ENCODE measurements at places on chromosomes 7 and 10.

DNA sequence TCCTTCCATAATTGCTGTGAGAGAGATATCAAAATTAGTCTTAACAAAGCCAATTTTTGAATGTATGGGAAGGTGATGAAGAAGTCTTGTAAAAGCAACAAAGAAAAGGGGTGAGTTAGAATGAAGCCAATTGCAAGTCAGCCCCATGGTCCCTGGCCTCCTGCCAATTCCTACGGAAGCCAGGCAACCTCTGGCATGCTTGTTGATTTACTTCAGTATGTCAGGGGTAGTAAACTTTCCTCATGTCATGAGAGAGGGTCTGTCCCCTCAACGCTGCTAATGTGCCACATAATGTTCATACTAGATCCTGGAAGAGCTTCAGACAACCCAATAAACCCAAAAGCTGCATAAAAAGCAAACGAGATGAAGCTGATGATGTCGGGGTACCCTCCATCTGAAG, 159.1 kb upstream of the YAE1 start:
- DNase-seq: no peak

DNA sequence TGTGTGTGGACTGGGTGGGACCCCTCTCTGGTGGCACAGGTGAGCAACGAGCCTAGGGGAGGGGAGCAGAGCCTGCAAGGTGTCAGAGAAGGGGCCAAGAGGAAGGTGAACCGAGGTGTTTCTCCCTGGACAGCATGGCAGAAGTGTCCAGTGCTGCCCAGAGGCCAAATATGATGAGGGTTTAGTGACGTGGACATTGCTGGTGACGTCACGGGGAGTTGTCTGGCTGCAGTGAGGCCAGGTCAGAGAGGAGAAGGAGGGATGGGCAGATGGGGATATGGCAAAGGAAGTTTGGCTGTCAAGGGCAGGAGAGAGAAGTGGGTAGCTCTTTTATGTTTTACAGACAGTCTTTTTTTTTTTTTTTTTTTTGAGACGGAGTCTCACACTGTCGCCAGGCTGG, 2.6 kb upstream of the ZNF853 start:
- no peak for DNase-seq

GRCh38 chr10:130359711-130360110, 223.5 kb downstream of the GLRX3 start:
- no peak for DNase-seq

GRCh38 chr7:25944777-25945515, 207.1 kb upstream of the NFE2L3 start:
- DNase-seq: no peak

DNA sequence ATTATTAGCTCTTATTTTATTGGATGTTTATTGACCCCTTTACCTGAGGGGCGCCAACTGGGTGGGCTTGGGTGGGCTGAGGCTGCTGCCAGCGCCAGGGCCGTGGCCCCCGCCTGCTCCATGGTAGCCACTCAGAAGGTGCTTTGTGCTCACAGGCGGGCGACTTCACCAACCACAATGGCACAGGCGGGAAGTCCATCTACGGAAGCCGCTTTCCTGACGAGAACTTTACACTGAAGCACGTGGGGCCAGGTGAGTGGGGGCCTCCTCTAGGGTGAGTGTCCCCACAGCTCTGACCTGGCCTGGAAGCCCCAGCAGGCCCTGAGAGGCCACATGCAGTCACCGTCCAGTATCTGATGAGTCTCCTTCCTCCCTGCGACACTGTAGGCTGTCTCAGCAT, 4.1 kb downstream of the PPIF start:
- no peak for DNase-seq

DNA sequence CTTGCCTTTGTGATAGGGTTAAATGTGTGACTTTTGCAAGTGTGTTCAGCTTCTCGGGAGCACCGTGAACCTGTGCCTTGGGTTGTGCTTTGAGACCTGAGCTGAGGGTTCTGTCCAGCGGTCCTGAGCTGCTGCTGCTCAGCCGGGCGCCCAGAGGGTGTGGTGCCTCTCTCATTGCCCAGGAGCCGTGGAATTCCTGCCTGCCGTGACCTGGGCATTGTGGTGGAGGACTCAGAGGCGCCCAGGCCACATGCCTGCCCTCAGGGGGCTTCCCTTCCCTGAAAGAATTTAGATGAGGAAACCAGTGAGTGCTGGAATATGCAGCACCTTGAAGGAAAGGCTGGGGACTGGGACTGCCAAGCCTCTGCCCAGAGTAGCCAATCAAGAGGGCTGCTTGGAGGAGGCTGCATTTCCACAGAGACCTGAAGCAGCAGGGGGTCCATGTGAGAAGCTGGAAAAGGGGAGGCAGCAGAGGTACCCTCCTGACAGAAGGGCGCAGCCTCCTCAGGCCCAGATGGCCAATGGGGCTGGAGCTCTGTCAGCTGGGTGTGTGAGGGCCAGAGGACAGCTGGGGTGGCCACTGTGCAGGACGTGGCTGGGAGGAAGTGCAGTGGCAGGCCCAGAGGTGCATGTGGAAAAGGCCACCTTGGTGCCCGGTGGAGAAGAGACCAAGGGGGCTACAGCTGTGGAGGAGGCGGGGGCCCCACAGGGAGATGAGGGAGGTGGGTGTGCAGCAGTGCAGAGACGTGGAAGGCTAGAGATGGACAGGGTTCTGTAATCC, 107.3 kb downstream of the NKX6-2 start:
- DNase-seq: no peak

DNA sequence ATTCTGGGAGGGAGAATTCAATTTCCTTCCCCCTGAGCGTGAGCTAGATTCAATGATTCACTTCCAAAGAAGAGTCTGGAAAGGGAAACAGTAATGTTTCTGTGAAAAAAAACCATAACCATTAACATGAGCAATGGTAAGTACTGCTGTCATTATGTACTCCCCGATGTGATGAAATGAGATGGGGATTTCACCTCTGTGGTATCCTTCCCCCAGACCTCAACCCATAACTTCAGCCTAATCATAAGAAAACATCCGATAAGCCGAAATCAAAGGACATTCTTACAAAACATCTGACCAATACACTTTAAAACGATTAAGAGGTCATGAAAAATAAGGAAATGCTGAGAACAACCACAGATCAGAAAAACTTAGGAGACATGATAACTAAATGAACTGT, 27.2 kb downstream of the EZH2 start:
- DNase-seq: no peak

DNA sequence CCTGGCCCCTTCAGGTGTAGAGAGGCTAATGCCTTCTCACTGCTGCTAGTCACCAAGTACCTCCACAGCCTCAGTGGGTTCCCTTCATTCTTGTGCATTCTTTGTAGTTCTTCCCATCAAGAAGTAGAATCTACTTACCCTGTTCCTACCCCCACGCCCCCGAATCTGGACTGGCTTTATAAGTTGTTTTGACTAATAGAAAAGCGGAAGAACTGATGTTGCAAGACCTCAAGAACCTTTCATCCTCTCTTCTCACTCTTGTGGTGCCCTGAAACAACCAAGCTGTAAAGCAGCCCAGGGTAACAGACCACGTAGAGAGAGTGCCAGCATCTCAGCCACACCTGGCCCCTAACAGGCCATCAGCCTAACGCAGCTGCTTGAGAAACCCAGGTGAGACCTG, 23.2 kb upstream of the LAMB1 start:
- no peak for DNase-seq

GRCh38 chr10:37125921-37126320, 523 bp downstream of the ANKRD30A start:
- DNase-seq: no peak

GRCh38 chr10:129793479-129793878, 170.6 kb downstream of the EBF3 start:
- no peak for DNase-seq

DNA sequence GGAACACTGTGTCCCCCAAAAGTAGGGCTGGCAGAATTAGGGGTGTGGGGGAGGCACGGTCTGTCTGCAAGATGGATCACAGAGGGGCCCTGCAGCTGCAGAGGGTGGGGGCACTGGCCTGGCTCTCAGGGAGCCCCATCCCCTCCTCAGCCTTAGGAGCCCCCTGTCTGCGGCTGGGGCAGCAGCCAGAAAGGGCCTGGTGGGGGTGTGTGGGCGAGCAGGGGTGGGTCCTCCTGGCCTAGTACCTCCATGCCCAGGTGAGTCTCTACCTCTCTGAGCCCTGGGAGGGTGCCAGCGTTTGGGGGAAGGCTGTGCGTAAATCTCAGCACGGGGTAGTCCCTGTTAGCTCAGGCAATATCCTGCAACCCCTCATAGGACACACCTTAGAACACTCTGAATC, 280.5 kb upstream of the PPP2R2D start:
- DNase-seq: no peak

DNA sequence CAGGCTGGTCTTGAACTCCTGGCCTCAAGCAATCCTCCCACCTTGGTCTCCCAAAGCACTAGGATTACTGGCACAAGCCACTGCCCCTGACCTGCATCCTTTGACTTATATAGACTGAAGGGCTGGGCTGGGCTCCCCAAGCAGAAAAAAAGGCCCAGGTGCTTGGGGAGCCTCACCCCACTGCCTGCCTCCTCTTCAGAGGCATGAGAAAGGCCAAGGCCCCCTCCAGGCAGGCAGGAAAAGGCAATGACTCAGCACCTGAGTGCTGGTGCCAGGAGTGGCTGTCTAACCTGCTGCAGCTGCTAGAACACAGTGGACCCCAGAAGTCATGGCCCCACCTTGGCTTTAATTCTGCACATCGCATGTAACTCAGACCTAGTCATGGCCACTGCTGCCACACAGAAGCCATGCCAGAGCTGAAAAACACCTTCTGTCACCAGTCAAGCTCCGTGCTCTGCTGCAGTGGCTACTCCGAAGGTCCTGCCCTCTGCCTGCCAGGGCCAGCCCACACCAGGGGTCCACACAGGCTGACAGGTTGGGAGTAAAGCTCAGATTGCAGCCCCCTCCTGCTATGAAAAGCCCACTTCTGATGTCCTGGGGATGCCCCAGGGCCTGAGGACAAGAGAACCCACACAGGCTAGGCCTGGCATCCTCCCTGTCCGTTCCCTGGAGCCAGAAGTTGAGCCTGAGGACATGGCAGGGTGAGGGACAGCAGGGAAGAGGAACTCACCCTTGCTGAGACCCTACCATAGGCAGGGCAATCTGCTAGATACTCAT, 48.5 kb downstream of the GRID1 start:
- DNase-seq: peak; percentile 5

- no peak for DNase-seq
Observed at GRCh38 chr7:38127216-38128207, 50.5 kb upstream of the STARD3NL start.

DNA sequence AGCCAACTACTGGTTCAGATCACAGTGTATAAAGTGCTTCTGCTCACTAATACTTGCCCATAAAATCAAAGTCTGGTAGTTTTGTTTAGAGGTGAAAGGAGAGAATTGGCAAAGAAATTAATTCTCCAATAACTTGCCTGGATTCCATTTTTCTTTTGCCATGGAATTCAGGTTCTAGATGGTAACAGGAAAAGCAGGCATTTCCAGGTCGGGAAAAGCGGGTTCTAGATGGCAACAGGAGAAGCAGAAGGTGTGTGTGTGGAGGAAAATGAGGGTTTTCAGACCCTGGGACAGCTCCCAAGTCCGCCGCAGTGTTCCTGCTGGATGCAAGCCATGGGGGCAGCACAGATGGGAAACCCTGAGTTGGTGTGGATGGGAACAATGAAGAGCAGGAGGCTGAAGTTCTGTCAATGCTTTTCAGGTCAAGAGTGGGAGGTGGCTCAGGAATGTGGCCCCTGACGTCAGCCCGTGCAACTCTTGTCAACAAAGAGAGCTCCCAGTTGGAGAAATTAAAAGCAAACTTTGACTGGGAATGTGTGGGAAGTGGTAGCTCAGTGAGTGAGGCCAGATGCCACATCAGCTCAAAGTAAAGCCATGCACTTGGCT, 696.7 kb downstream of the LRMDA start:
- DNase-seq: no peak

DNA sequence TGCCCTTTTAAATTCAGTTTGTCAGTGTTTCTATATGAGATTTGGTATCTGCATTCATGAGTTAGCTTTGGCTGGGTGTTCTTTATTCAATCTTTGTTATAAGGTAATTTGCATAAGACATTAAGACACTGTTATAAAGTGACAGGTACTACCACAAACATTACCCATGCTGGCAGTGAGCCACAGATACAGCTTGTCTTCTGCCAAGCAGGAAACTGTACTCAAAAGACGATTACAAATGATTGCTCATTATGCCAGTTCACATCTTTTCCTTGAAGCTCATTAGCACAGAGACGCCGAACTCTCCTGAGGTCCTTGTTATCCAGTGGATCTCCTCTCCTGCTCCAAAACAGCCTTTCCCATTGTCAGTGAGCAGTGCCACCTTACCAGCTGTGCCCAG, 30.4 kb downstream of the AMPH start:
- DNase-seq: peak; percentile 21

DNA sequence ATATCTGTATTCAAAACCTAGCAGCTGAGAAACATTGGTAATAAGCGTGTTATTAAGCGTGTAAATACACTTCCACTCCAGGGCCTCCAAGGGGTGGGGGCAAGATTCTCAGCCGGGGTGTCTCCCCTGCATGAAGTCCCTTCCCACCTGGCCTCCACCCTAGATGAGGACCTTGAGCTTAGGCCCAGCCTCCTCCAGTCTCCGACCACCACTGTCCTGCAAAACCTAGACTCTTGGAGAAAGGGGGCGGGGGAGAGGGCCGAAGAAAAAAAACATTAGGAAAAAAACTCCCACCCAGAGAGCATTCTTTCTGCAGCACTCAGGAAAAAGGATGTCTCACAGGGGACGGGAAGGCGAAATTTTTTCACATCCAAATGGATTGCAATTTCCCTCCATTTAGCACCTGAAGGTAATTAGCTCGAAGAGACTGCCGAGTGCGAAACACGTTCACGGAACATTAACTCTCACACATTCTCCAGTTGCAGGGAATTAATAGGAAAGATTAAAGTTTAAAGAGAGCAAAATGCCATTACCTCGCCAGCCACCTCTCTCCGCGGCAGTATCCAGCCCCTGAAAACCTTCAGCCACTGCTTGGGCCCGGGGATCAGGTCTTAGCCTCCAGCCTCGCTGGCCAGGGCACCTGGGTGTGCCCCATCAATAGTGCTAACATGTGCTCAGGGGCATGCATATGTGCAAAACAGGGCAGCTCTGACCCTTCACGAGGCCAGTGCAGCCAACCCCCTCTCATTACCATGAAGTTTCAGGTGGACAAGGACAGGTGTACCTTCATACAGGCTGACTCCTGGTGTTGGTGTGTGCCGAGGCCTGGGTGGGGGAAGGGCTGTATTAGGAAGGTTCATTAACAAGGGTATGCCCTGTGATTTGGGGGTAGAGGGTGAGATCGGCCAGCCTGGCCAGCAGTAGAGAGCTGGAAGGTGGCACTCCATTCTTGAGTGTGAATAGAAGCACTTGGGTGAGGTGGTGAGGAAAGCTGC, 77.2 kb downstream of the HIF1AN start:
- no peak for DNase-seq

DNA sequence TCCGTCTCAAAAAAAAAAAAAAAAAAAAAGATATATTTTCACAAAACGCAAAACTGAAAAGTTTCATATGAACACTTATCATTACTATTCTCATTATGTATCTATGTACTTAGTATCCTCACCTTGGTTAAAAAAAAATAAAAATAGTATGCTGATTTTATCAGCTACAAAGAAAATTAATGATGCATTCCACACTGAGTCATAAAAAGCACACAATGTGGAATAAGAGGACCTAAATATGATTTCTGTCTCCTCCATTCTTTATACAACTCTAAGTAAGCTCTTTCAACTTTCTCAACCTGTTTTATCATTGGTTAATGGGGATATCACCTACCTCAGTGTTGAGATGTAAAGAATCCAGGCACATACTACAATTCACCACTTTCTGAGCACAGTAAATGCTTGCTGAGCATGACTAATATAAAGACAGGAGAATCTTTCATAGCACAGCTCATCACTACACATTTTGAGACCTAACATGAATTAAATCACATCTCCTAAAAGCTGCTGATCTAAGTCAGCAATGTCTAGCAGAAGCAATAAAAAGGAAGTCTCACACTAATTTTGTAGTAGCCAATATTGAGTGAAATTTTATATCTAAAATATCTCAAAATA, 2.7 kb downstream of the SNX13 start:
- no peak for DNase-seq

- peak; percentile 71 for DNase-seq
Observed at GRCh38 chr7:44621034-44621749, 14.8 kb downstream of the OGDH start.
